ENCODE measurements at places on chromosomes 5 and 9. TPM values are rescaled to one million over a fixed set of nuclear protein-coding genes. Genes with fewer than 3 reads are reported as not detected.

The FOXD4L6 gene
- not detected for polyA plus RNA-seq

The RCL1 gene
- 18.2 TPM for polyA plus RNA-seq

The TTC23L gene
- 2.6 TPM for polyA plus RNA-seq

The CDH10 gene
- polyA plus RNA-seq = 7.6 TPM

The CSF1R gene
- polyA plus RNA-seq = 16.1 TPM

The AGXT2 gene
- polyA plus RNA-seq = 60.3 TPM

The FAM114A2 gene
- 35.6 TPM for polyA plus RNA-seq

The TNFSF15 gene
- 9.7 TPM for polyA plus RNA-seq

The CTNND2 gene
- 1.9 TPM for polyA plus RNA-seq

Measured in renal pelvis (tissue), 12 donors.